ENCODE measurements at places on chromosomes 11 and 22. TPM values are rescaled to one million over a fixed set of nuclear protein-coding genes. Genes with fewer than 3 reads are reported as not detected.

DNA sequence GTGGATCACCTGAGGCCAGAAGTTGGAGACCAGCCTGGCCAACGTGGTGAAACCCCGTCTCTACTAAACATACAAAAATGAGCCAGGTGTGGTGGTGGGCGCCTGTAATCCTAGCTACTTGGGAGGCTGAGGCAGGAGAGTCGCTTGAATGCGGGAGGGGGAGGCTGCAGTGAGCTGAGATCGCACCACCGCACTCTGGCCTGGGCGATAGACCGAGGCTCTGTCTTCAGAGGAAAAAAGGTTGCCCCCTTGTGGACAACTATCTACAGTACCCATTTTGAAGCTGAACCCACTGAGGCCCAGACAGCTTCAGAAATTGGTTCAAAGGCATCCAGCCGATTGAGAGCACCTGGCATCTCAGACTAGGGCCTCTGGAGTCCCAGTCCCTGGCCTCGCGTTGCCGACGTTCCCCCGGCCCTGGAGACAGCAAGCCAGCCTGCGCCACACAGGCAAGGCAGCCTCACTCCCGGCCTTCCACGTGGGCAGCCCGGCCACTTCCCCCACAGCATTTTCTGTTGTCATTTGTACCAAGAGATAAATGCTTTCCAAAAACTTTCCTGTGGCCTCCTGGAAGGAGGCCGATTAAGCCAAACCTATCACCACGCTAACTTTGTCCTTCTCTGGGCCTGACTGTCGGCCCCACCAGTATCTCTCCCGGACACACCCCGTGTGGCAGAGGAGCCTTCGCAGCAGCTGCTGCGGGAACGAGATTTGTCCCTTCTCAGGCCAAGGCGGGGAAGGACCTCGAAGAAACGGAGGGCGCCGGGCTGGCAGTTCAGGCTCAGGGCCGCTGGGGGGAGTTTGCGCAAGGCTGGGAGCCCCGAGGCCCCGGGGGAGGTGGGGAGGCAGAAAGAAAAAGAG is 82.8 kb downstream of the FLI1 start:
- no peak for DNase-seq

GRCh38 chr11:115458877-115459276 is 45.3 kb downstream of the CADM1 start:
- peak; percentile 47 for DNase-seq

GRCh38 chr11:94144664-94145063 is 16.0 kb downstream of the PANX1 start:
- no peak for DNase-seq

Gene C22orf31
- total RNA-seq: not detected

Gene TPBGL
- not detected for total RNA-seq

Gene MS4A12
- total RNA-seq: not detected
